ENCODE measurements at places on chromosomes 13 and 19.

DNA sequence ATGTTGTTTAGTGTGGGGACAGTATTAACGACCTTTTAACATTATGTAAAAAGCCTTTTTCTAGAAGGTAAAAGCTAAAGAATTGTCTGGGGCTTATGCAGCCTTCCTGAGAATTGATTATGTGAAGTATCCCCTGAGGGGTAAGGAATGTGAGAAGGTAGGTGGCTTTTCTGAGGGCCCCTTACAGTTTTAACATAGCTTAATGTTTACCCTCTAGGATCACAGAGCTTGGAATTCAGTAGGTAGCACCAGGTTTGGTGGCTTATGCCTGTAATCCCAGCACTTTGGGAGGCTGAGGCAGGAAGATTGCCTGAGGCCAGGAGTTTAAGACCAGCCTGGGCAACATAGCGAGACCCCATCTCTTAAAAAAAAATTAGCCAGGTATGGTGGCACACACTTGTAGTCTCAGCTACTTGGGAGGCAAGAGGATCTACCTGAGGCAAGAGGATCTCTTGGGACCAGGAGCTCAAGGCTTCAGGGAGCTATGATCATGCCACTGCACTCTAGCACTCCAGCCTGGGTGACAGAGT, 101.3 kb downstream of the OLFM4 start:
- DNase-seq: no peak

DNA sequence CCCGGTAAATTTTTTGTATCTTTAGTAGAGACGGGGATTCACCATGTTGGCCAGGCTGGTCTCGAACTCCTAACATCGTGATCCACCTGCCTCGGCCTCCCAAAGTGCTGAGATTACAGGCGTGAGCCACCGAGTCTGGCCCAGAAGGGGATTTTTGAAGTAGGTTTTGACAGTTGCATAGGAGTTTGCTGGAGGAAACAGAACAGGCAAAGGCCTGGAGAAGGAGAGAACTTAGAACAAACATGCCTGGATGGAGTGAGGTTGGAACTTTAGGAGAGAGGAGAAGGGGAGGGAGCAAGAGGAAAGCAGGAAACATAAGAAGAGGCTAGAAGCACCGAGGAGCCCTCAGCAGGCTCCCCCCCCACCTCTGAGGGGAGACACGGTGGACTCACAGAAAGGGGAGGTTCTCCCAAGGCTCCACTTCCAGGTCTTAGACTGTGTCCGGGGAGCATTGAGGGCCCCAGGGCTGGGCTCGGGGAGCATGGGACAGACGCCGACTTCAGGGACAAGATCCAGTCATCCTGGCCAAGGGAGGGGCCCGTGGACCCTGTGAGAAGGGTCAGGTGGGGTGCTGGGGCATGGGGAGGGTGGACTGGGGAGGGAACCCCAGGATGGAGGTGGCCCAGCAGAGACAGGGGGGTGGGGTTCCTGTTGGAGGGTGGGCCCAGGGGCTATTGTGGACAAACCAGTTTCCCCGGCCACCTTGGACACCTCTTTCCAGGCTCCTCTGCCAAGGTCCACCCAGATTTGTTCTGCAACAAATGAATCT, 1.8 kb upstream of the FBN3 start:
- no peak for DNase-seq

DNA sequence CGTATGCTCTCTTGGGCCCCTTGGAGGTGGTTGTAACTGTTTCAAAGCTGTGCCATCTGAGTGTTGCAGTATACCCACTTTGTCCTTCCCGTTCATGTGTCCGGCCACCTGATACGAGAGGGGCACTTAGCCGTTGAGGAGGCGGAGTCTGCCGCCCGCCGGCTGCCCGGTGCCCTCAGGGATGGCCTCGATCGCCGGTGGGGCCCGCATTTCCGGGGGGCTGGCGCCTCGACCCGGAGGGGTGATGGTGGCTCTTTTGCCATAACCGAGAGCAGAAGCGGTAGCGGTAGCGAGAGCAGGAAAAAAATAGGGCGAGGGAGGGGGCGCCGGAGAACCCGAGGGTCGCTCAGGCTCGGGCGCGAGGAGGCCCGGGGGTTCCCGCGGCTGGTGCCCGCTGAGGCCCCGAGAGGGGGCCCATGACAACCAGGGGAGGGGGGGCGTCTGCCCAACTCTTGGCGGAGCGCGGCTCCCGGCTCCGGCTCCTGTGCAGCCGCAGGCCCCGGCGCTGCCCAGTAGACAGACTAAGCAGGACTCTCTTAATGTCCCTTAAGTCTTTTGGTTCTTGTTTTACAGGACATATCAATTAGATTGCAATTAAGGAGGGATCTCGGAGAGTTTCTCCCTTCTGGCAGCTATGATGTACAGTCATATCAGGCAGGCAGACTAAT, 342.7 kb upstream of the SGCG start:
- no peak for DNase-seq

DNA sequence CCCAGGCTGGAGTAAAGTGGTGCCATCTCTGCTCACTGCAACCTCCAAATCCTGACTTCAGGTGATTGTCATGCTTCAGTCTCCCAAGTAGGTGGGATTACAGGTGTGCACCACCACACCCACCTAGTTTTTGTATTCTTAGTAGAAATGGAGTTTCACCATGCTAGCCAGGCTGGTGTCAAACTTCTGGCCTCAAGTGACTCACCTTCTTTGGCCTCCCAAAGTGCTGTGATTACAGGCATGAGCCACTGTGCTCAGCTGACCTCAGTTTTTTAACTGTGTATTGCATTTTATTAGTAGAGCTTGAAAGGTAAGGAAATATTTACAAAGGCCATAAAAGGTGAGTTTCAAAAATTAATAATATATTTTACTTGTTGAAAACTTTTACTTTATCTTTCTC, 2.3 kb downstream of the ZNF726 start:
- no peak for DNase-seq

DNA sequence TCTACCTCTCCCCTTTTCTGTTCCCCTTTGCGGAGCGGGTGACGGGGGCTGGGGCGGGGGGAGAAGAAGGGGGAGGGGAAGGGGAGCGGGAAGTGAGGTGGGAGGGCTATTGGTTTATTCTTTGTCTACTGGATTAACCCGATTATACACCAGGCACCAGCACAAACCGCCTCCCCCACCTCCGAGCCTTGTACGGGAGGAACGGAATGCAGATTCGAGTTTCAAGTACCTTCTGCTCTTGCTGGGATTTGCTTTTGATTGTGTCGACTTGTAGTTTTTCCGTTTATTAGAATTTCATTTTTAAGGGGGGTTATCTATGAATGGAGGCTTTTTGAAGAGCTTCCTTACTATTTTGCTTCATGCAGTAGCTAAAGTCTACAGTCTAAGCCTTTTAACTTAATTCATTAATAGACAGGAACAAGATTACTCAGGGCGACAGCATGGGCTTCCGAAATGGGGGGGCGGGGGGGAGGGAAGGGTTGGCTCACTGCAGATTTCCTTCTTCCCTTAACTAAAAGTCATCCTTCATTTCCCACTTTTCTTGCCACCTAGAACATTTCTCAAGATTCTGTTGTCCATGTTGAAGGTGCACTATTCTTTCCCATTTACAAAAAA, 937 bp upstream of the SPRY2 start:
- DNase-seq: no peak

- no peak for DNase-seq
Observed at GRCh38 chr19:30883071-30883470, 466.2 kb downstream of the TSHZ3 start.

GRCh38 chr19:9535934-9536333, 2.5 kb downstream of the ZNF426 start:
- DNase-seq: no peak

GRCh38 chr19:2338055-2338615, 9.7 kb downstream of the SPPL2B start:
- DNase-seq: no peak

GRCh38 chr13:76929851-76930374, 18.4 kb upstream of the ACOD1 start:
- no peak for DNase-seq

DNA sequence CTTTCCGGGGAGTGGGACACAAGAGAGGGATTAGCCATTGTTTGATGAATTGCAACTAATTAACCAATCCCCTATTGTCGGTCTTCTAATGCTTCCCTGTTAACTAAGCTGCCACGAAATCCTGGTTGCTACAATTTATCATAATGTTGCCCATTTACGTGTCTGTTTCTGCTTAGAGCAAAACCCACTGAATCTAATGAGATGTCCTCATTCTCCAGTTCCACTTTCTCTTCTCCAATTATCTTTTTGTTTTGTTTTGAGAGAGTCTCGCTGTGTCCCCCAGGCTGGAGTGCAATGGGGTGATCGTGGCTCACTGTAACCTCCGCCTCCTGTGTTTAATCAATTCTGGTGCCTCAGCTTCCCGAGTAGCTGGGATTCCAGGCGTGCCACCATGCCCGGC, 5.2 kb upstream of the DPP9 start:
- DNase-seq: no peak

- DNase-seq: no peak
Observed at GRCh38 chr13:52885141-52885540, 36.7 kb upstream of the PCDH8 start.

GRCh38 chr13:83914368-83914767, 32.1 kb upstream of the SLITRK1 start:
- DNase-seq: no peak

- no peak for DNase-seq
Observed at GRCh38 chr19:3653865-3654513, 27.4 kb upstream of the CACTIN start.

DNA sequence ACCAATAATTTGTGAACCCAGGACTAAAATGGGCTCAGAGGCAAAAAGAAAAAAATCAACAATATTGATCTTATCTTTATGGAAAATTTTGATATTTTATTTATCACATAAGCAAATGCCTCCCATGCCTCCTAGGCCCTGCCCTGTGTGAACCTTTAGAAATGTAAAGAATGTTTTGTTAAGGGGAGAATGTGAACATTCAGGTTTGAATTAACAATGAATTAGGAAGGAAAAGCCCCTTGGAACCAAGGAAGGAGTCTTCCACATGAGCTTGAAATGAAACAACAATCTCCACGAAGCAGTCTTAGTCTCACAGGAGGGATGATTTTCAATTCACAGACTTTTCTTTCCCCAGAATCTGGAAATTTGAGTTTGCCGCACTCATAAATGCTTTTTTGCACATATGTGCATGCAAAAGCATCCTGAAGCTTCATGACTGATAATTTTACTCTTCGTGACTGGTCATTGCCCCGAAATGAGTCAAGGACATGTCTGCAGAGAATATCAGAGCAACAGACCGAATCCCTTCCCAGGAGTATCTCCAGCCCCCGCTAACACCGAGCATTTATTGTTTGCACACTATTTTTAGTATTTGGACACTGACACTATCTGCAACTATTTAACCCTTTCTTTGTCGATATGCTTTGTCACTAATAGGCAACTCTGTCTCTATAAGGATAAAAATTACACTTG, 135.2 kb downstream of the DCT start:
- DNase-seq: no peak

DNA sequence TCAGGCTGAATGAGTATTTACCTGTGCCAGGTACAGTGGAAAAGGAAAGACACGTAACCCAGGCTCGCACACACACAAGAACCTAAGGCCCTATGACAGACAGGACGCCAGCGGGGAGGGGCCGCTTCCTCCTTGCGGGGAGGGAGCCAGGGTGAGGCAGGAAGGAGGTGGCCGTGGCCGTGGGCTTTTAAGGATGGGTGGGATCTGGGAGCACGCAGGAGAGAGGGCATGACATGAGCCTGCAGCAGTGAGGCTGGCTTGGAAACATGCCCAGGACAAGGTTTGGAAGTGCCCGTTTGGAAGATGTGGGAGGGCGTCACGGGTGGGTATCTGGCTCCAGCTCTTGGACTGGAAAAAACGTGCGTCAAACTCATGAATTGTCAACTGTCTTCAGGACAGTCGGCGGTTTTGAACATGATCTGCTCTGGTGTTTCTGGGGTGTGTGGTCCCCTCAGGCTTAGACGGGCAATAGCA, 20.1 kb downstream of the SH3GL1 start:
- DNase-seq: no peak

DNA sequence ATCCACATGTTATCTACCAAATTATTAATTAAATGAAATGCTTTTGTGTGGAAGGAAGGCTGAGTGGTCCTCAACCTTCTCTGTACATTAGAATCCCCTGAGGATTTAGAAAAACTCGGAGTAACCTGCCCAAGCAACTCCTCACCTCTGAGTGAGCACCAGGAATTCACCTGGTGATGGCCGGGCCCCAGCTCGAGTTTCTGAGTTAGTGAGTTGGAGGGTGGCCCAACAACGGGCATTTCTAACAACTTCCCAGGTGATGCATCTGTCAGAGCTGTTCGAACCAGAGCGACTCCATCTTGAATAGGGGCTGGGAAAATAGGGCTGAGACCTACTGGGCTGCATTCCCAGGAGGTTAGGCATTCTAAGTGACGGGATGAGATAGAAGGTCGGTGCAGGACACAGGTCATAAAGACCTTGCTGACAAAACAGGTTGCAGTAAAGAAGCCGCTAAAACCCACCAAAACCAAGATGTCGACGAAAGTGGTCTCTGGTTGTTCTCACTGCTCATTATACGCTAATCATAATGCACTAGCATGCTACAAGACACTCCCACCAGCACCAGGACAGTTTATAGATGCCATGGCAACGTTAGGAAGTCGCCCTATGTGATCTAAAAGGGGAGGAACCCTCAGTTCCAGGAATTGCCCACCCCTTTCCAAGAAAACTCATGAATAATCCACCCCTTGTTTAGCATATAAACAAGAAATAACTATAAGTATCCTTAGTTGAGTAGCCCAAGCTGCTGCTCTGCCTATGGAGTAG, 44.2 kb upstream of the SHISA2 start:
- DNase-seq: no peak

DNA sequence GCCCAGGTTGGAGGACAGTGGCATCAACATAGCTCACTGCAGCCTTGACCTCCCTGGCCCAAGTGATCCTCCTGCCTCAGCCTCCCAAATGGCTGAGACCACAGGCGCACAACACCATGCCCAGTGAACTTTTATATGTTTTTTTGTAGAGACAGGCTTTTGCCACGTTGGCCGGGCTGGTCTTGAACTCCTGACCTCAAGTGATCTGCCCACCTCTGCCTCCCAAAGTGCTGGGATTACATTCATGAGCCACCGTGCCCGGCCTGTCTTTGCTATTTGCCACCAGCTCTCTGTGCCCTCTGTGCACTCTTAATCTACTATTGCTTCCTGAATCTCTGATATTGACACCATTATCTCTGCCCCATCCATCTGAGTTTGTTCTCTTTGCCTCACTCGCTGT, 34.3 kb upstream of the LRRC4B start:
- DNase-seq: no peak

GRCh38 chr19:50046649-50047503, 21.1 kb downstream of the ZNF473 start:
- peak; percentile 12 for DNase-seq

- DNase-seq: no peak
Observed at GRCh38 chr19:41843371-41843770, 1.1 kb downstream of the LYPD4 start.

DNA sequence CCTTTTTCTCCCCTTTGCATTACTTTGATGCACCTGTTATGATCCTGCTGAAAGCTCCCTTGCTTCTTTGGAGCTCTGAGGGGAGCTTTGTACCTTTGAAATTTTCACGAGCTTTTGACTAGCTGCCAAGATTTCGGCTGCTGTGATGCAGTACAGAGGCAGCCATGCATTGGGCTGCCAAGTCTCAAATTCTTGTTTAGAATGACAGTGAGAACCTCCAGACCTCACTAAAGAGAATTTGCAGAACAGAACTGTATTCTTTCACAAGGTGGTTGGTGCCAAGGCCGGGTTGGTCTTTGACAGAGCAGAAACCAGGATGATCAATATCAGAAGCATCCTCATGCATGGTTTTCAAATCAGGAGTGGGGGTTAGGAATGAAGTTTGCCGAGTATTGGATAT, 414.8 kb downstream of the GPC5 start:
- no peak for DNase-seq

Data from stimulated activated CD4-positive, alpha-beta T cell treated with anti-CD3 and anti-CD28 coated beads, Interleukin-12 subunit alpha, Interleukin-12 subunit beta, amount 100 ng/mL, for 24 hours (primary cell).